DMS79 (cell line): ENCODE measurements at places on chromosomes 7 and 10.
A peak's percentile ranks its signal among the peaks of the same experiment; 100 is the strongest.

- DNase-seq: no peak
These were observed 41.6 kb downstream of the HK1 start for GRCh38 chr10:69319841-69320316.

DNA sequence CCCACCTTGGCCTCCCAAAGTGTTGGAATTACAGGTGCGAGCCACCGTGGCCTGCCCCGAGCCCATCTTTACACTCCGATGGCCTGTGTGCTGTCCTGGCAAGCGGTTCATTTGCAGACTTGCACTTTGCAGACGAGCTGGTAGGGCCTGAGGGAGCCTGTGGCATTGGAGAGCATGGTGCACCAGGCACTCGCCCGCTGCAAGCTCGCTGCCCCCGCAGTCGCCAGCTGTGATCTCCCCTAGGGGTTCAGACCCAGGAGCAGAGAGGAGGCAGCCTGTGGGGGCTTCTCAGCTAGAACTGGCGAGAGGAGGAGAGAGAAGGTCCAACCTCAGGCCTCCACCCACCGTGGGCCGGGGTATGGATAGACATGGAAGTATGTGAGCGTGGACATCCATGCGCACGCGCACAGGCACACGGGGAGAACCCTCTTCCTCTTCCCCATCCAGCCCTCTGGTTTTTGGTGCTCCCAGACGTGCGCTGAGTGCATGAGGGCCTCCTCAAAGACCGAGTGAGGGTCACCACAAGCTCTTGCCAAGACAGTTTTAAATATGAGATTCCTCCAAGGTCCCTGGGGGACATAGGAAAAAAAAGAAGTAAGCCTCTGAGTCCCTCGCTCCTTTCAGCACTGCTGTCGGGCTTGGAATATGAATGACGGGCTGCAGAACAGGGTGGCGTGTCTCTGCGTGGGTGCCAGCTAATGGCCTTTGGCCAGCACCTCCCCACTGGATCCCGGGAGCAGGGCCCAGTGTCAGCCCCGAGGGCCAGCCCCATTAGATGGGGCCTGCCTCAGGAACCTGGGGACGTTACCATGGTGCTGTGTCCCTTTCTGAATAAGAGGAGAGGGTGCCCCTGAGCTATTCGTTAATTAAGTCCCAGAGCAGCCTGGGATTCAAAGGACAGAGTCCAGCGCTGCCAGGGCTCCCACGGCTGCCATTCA lies 15.1 kb upstream of the TTYH3 start:
- DNase-seq: no peak

GRCh38 chr7:150372271-150373048 lies 3.8 kb downstream of the REPIN1 start:
- DNase-seq: no peak

DNA sequence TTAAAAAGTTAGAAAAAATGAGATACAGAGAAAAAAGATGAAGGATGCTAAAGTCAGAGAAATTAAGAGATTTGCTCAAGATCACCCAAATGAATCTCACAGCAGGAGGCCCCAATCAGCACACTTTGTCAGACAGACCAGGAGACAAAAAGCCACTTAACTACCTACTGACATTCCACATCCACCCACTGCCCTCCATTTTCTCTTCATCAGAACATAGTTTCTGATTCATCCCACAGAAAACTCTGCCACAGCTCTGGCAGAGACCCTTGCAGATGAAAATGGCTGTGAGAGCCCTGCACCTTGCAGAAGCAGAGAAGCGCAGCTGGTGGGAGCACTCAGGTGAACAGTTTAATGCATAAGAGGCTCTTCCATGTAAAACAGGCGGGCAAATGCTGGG lies 26.6 kb downstream of the DGKI start:
- DNase-seq: peak; percentile 84
